Activated B cell treated with CpG ODN at 0.5 μM for 24 hours (primary cell): ENCODE measurements at places on chromosomes 5 and 9.
A peak's percentile ranks its signal among the peaks of the same experiment; 100 is the strongest.

- no peaks in the 10 kb centered on the region for H3K36me3 ChIP-seq
- no peak for DNase-seq
- H3K4me3 ChIP-seq, result no peak overlapping the region
These were observed 83.9 kb upstream of the HSPA9 start for GRCh38 chr5:138659121-138659520.

GRCh38 chr5:138594305-138595058, 19.3 kb upstream of the HSPA9 start:
- no peak for DNase-seq
- no peak overlapping the region for H3K4me3 ChIP-seq
- no peaks in the 10 kb centered on the region for H3K36me3 ChIP-seq
- no peak overlapping the region for H3K27ac ChIP-seq
- peaks cover 13% of the 10 kb centered on the region for H3K27me3 ChIP-seq

- peaks cover 46% of the 10 kb centered on the region for H3K4me1 ChIP-seq
- peak overlapping the region; percentile 95 for H3K27ac ChIP-seq
- peaks cover 6% of the 10 kb centered on the region for H3K27me3 ChIP-seq
- H3K4me3 ChIP-seq, result peak overlapping the region; percentile 98
These were observed 1.2 kb downstream of the SRFBP1 start for GRCh38 chr5:121962958-121963357.

GRCh38 chr9:122244349-122244748, 15.6 kb upstream of the LHX6 start:
- H3K4me3 ChIP-seq, result no peak overlapping the region
- H3K36me3 ChIP-seq, result peaks cover 83% of the 10 kb centered on the region
- no peak for DNase-seq
- H3K4me1 ChIP-seq, result no peaks in the 10 kb centered on the region

DNA sequence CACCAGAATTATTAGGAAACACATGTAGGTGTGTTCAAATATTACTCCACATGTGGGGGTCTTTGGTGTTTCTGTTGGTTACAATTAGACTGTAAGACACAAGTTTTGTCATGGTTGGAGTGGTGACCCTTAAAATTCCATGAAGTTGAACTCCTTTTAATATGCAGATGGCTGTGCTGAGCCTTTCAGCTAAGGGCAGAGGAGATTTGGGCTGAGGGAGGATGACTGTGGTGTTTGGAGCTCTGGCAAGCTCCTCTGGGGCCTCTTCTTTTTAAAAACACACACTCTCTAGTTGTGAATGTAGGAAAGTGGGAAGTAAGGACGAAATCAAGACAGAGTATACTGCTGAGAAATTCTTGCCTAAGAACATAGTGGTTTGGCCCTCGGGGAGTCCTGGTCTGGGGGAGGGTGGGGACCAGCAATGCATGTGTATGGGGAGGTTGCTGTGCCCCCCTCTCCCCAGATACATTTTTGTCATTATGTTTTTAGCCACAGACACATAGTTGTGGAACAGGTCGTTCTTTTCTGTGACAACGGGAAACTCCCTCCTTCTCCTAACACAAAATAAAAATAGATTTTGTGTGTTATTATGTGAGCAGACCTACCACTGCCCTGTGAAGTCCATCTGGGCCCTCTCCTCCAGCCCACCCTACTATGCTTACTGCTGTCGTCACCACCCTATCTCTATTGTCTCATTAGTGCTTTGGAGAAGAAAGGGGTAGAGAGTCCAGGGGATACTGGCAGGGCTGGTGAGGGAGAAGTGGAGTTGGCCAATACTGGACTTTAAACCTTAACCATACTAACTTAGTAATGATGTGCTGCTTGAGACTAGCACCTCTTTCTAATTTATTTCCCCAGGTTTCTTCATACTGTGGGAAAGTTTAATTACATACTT, 10.0 kb downstream of the SMARCA2 start:
- H3K4me3 ChIP-seq, result no peak overlapping the region
- H3K36me3 ChIP-seq, result peaks cover 28% of the 10 kb centered on the region
- DNase-seq, result no peak

DNA sequence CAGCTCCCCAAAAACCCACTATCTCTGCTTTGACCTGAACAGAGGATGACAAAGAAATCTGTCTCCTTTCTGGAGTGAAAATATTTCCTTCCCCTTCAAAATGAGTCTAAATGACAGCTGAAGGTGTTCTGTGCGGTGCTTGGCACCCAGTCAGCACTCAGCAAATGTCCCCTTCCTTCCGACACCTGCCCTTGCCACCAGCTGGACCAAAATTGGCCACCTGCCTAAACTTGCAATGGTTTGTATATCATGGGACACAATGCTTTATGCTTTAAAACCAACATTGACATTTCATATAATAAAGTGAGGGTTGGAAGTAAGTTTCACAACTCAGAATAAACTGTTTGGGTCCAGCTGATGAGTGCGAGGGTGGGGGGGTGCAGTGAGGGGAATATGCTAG, 7.5 kb upstream of the TTC1 start:
- no peaks in the 10 kb centered on the region for H3K36me3 ChIP-seq
- no peak overlapping the region for H3K27ac ChIP-seq
- no peak overlapping the region for H3K4me3 ChIP-seq
- H3K4me1 ChIP-seq, result no peaks in the 10 kb centered on the region
